ENCODE measurements at places on chromosomes 3 and 15.

DNA sequence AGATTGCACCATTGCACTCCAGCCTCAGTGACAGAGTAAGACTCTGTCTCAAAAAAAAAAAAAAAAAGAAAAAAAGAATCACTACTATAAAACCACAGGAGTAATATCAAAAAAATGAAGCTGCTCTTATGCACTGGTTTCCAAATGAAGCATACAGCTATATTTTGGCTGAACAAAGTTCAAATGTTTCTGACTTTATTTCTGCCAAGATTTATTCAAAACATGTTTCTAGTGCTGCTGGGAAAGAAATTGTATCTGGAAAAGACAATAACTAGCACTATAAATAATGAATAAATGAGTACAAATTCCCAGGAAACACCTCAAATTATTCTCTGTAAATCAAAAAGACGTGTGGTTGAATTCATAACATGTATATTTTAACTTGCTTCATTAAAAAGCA lies 102.5 kb upstream of the MME start:
- DNase-seq = no peak

GRCh38 chr3:24596626-24597025 lies 102.0 kb upstream of the THRB start:
- DNase-seq = no peak

- DNase-seq = peak; percentile 72
These were observed 14.3 kb downstream of the SMC4 start for GRCh38 chr3:160413613-160414248.

- DNase-seq = no peak
These were observed 69.5 kb downstream of the KCNAB1 start for GRCh38 chr3:156189927-156190326.

GRCh38 chr3:53035825-53036619 lies 9.9 kb downstream of the SFMBT1 start:
- DNase-seq = no peak

DNA sequence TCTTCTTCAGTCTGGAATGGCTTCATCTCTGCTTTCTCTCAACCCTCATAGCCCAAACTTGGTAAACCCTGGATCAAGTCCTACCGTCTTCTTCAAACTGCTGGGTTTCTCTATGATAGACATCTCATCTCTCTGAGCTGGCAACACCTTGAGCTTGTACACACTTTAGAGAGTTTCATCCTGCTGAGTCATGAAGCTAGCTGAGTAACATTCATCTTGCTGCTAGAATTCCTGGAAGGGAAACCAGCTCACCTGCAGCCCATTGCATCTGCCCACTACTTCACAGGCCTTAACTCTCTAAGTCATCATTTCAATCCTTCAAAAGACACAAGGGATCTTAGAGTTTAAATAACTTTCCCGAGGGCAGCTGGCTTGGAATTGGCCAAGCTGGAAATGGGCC lies 175.5 kb upstream of the RORA start:
- peak; percentile 42 for DNase-seq

GRCh38 chr3:44132061-44132460 lies 109.6 kb upstream of the TOPAZ1 start:
- no peak for DNase-seq

GRCh38 chr3:60262546-60262945 lies 988.7 kb downstream of the FHIT start:
- DNase-seq = no peak

GRCh38 chr3:77146004-77146403 lies 106.1 kb downstream of the ROBO2 start:
- DNase-seq = no peak

DNA sequence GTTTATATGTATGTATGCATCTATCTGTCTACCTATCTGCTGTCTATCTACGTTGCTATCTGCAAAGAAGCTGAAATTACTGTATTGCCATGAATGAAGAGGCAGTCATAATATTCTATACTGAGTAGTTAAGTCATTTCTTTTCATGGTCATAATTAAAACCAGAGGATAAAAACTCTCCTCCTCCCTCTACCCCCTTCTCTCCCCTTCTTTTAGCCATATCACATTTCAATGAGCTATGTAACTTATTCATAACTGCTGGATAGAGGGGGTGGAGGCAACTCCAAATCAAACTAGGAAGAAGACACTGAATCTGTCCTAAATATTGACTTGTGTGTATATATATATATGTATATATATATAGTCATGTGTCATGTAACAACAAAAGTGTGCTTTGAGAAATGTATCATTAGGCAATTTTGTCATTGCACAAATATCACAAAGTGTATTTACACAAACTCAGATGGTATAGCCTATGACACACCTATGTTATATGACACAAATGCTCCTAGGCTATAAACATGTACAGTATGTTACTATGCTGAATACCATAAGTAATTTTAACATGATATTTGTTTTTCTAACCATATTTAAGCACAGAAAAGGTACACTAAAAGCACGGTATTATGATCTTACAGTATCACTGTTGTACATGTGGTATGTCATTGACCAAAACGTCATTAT lies 229.7 kb upstream of the KCNMB2 start:
- no peak for DNase-seq

- peak; percentile 86 for DNase-seq
These were observed 8.9 kb upstream of the ADAMTS17 start for GRCh38 chr15:100350434-100351226.

- DNase-seq = peak; percentile 50
These were observed 134.2 kb upstream of the NSMCE3 start for GRCh38 chr15:29403772-29404171.

GRCh38 chr15:39426552-39427532 lies 154.0 kb upstream of the THBS1 start:
- peak; percentile 57 for DNase-seq

- no peak for DNase-seq
These were observed 52.7 kb upstream of the ATOSA start for GRCh38 chr15:52731732-52732470.

- DNase-seq = no peak
These were observed 12.8 kb downstream of the LACTB start for GRCh38 chr15:63134245-63134985.

DNA sequence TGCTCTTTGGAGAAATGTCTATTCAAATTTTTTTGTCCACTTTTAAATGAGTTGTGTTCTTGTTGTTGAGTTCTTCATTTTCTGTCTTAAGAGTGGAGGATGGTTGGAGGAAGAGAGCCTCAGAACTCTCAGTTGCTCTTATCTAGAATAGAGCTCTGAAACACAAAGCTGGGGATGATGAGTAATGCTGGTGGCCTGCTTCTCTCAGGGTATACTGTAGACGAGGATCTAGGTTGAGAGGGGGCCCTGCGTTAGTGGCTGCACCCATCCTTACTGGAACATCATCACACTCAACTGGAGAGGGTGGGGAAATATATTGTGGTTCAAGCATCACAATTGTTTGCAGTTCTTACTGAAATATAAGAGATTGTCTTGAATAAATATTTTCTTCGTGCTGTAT lies 1.8 kb downstream of the SPTSSB start:
- DNase-seq = no peak

DNA sequence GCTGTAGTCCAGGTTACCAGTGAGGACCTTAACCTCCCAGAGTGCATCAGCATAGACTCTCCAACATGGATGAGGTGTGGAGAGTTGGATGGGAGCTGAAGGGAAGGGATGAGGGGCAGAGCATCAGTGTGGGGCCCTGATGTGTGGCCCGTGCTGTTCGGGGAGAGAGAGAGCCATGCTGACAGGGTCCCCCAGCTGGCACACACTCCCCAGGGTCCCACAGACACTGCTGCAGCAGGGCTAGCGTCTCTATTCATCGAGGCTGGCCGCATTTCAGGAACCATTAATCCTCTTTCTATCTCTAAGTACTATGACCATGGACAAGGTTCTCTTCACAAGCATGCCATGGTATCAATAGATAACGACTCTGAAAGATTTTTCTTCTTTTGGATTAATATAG lies 85.9 kb upstream of the PLXNA1 start:
- no peak for DNase-seq

DNA sequence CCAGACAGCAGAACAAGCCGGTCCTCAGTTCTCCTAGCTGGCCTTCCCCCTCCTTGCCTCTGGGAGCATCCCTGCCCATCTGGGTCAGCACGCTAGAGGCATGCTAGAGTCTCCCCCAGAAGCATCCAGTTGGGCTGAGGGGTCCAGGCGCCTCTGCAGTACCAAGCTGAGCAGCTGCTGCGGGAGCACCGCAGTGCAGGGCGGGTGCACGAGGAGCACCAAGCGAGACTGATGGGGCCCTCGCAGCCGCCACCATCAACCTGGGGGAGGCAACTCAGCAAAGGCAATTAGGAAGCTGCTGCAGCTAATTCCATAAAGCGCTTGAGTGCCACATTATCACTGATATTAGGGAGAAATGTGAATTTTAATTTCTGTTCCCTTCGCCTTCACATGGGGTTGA lies 12.4 kb downstream of the CACNA2D3 start:
- no peak for DNase-seq

GRCh38 chr3:18556001-18556408 lies 130.9 kb upstream of the SATB1 start:
- DNase-seq = no peak

- DNase-seq = no peak
These were observed 100.0 kb upstream of the DLG1 start for GRCh38 chr3:197398286-197398878.

DNA sequence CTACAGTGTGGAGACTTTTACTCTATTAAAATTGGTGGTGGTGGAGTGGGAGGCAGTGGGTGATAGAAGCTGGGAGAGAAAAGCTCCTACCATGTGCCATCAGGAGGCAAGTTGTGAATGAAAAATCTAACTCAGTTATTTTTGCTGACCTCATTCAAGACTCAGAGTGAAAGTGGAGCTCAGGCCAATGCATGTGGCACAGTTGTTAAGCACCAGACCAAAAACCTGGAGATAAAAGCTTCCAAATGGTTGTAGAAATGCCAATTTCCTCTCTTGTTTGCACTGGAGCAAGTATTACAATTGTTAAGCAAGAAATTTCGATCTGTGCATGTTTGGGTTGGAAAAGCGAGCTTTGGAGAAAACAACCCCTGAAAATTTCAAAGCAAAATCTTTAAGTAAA lies 81.5 kb upstream of the PRICKLE2 start:
- no peak for DNase-seq

- no peak for DNase-seq
These were observed 80.6 kb downstream of the RAD18 start for GRCh38 chr3:8882642-8883041.

- DNase-seq = no peak
These were observed 19.4 kb downstream of the IDH3A start for GRCh38 chr15:78168608-78169007.

DNA sequence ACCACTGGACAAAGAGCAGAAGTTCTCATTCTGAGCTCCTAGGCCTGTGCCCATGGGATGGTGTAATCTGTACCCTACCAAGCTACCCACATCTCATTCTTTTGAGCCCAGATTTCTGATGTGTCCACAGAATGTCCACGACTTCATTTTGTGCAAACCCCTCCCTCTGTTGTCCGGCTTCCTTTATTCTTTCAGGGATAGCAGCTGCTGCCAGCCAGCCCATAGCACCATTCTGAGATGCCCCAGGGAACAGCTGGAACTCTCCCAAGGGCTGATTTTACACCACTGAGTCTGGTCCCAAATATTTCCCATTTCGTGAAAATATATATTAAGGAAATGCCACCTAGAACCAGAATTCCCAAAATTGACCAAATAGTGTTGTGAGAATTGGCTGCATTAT lies 236.6 kb downstream of the SATB1 start:
- no peak for DNase-seq

DNA sequence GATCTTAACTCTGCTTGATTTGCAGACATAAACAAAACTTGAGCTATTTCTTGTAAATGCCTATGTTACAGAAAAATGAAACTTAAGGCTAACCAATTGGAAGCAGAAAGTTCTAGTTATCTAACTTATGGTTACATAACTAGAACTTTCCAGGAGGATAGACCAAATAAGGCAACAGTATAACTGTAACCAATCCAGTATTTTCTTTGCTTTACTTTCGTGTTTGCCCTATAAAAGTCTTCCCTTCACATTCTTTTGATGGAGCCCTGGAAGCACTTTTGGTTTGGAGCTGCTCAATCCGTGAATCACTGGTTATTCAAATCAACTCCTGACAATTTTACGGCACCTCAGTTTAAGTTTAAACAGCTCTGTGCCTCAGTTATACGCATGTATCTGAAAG lies 164.6 kb downstream of the SUCLG2 start:
- DNase-seq = no peak

DNA sequence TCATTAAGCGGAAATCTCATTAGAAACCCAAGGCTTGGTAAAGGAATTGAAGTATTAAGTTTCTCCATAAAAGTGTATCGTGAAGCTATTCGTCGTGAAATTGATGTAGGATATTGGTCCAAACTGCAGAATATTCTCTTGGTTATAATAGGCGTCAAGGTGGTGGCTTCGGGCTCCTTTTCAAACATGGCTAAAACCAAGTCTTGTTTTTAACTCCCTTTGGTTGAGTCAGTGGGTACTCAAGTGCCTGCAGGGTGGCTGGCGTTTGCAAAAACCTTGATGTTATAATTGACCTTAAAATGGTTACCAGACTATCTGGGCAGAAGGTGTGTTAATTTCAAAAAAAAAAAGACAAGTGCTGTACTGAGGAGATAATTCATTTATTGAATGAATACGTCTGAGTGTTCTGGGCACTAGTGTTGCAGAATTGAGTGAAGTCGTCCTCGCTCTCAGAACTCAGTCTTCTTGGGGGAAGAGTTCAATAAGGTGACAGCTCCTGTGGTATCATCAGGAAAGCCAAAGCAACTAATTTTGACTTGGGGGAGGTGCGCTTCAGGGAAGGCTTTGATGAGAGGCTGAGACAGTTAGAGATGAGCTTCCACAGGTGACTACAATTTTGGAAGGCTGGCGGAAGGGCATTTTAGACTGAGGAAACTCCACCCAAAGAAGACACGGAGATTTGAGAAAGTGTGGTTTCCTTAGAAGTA lies 1.5 kb downstream of the UBE2Q2 start:
- DNase-seq = no peak

DNA sequence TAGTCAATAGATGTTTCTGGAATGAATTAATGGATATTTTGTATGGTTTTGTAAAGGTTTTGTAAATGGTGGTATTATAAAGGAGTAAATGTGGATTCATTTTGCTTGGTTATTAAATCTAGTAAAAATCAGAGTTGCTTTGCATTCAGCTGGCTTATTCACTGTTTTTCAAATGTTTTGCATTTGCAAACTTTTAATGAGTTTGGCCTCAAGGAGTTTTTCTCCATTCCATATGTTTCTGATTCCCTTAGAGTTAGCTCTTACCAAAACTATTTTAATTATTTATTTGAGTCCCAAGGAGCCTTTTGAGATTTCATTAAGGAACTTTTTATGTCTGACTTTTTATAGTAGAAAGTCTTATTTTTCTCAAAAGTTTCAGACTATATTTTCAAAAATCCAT lies 992.2 kb downstream of the DIPK2A start:
- DNase-seq = no peak

DNA sequence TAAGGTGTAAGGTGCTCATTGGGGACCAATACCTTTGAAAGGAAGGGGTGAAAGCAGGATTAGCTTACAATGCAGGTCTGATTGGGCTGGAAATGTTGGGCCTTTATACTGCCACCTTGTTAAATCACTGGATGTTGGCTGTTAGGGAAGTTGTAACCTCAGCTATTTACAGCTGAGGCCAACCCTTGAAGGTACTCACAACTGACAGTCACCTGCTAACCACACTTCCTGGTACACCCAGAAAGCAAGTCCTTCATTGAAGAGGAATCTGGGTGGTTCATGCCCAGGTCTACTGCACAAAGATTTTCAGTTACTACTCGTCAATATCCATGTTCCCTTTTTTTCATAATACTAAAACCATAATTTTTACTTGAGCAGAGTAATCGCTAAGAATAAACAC lies 65.4 kb upstream of the CLDN18 start:
- DNase-seq = peak; percentile 25

GRCh38 chr3:103791786-103792515 lies 1357.1 kb downstream of the ZPLD1 start:
- DNase-seq = no peak

GRCh38 chr15:83346342-83346741 lies 61.9 kb upstream of the BNC1 start:
- DNase-seq = no peak

- DNase-seq = no peak
These were observed 21.4 kb upstream of the CSPG4 start for GRCh38 chr15:75733761-75734651.

All from DMS53 (cell line).